ENCODE measurements at places on chromosomes 7 and 10.

DNA sequence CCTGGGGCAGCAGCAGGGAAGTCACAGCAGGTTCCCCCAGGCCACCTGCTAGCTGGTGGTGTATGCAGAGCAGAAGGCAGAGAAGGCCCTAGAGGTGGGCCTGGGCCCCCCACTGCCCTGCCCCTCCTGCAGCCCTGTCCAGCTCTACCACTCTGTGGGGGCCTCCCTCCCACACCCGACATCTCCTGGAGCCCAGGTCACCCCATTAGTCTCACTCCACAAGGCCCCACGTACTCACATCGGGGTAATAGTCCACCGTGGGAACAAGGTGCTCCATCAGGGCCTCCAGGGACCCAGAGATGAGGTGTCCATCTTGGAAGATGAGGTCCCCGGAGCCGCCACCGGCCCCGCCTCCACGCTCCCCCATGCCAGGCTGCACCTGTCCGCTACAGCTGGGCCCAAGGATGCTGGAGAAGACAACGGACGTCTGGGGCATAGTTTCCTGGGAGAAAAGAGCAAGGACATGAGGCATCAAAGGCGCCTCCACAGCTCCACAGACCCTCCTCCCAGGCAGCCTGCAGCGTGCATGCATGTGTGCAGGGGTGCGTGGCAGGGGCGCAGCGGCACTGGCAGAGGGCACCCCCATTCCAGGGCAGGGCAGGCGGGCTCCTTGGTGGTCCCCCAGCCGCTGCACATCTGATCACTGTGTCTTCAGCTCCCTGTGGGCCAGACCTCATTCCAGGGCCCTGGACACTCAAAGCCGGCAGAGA is 61.0 kb downstream of the RASGEF1A start:
- DNase-seq = no peak

DNA sequence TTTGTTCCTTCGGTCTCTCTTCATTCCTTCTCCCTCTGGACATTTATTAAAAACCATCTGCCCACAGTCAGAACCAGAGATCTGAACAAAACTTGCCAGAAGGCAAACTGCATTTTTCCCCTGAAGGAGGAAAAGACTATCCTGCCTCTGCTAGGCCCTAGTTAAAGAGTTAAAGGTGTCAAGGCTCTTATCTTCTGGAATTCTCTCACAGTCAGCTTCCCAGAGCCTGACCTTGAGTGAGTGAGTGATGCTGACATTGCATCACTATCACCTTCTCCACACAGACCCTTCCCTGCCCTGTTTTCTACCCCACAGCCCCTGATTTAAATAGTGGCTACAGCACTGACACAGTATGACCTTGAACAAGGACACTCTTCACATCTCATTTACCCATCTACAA is 16.4 kb downstream of the FRMPD2 start:
- DNase-seq = no peak

- no peak for DNase-seq
Measured at GRCh38 chr7:27172823-27173510, 1.2 kb downstream of the HOXA10 start.

DNA sequence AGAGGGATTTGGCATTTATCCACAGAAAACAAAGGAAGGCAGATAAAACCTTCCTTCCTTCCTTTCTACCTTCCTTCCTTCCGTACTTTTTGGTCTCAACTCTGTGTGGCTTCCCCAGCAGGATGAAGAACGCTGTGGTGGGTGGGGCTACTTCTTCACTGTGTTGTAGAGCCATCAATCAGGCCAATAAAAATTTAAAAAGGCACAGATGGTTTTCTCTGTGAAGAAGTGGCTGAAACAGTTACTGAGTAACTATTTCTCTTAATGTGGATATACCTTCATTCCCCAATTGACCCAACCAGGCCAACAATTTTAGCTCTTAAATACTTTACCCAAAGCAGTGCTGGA is 75.8 kb downstream of the ZNF92 start:
- DNase-seq = no peak

DNA sequence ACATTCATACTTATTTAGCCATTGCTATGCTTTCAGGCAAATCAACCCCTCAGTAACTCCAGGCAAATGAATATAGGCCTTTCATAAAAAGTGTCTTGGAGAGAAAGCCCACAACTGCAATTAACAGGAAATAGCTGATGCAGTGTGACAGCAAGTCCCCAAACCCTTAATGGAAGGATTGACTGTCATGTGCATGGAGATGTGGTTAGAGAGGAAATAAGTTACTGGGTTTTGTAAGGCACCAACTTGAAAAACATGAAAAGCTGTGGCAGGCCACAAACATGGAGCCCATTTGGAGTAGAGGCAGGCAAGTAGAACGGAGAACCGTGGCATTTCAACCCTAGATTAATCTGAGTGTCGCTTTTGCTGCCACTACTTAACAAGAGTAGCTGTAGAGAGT is 549.4 kb upstream of the C7orf33 start:
- no peak for DNase-seq

- DNase-seq = no peak
Measured at GRCh38 chr10:10613656-10614244, 403.9 kb upstream of the CELF2 start.

DNA sequence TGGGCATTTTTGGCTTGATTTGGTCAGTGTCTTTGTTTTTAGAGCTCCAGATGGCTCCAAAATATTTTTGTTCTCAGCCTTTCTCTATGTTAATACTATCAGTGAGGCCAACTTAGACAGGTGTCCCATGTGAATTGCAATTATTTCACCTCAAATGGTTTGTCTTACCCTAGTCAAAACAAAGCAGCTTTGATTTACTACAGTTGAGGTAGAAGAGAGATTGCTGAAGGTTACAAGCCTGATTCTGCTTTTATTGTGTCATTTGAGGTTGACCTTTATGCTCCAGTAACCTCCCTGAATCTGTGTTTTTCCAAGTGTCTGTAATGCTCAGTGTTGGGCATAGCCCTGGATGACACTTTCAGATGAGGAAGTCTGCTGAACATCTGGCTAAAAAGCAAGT is 882.9 kb downstream of the NRG3 start:
- no peak for DNase-seq
